ENCODE measurements at places on chromosomes 5 and 9.

GRCh38 chr5:155278532-155278931 lies 265.0 kb downstream of the KIF4B start:
- DNase-seq = peak; percentile 76

DNA sequence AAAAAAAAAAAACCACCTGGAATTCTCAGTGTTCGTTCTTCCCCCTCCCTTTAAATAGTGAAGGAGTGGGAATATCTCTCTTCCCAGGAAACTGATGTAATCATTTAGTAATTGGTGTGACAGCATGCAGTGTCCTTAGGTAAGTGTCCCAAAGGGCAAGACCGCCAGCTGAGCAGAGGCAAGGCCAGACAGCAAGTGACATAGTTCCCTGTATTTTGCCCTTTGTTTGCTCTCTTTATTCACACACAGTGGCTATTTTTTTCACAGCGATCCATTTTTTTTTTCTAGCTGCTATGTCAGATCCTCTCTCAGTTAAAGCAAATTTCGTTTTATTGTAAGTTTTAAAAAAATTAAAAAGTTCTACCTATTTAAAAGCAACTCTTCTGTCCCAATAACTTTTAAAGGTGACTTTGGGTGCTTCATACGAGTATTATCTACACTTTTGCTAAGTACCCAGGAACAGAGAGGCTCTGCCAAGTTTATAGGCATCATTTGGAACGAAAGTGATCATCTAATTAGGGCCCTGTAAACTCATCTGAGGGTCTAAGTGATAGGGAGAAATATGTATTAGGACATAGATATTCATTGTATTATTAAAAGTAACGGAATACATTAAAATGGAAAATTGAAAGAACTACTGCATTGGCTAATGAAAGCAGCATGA lies 98.2 kb upstream of the ALDH1A1 start:
- no peak for DNase-seq

GRCh38 chr5:134240421-134240962 lies 14.6 kb upstream of the PPP2CA start:
- DNase-seq = peak; percentile 77

GRCh38 chr9:82320566-82320965 lies 332.0 kb downstream of the SPATA31D1 start:
- DNase-seq = no peak

- peak; percentile 23 for DNase-seq
These were observed 196.9 kb downstream of the VPS13A start for GRCh38 chr9:77374266-77374665.

GRCh38 chr9:86464242-86464641 lies 110.0 kb upstream of the TUT7 start:
- peak; percentile 3 for DNase-seq

- peak; percentile 48 for DNase-seq
These were observed 99.8 kb downstream of the EFNA5 start for GRCh38 chr5:107570805-107571531.

- DNase-seq = no peak
These were observed 235.6 kb downstream of the RAB3C start for GRCh38 chr5:58818465-58818864.

- no peak for DNase-seq
These were observed 100.6 kb downstream of the LIFR start for GRCh38 chr5:38455796-38456330.

DNA sequence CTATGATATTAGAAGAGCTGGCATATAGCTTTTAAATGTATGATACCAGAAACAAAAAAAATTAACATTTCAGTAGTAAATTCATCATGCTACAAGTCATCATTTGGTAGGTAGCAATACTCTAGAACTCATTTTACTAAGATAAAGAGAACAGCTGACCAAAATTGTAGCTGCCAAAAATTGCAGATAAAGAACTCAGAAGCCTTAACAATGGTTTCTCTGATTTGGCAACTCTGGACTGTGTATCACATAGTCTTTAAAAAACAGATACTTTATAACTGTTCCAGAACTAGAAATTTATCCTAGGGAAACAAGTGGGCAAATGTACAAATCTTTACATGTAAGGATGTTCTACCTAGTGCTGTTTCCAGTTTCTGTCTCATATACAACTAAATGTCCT lies 33.9 kb downstream of the ZFR start:
- no peak for DNase-seq

GRCh38 chr5:174773371-174773770 lies 49.0 kb downstream of the MSX2 start:
- DNase-seq = no peak

GRCh38 chr5:145495741-145496140 lies 339.4 kb downstream of the PRELID2 start:
- DNase-seq = peak; percentile 88

- DNase-seq = no peak
These were observed 561.1 kb downstream of the KCTD16 start for GRCh38 chr5:144731786-144732185.

GRCh38 chr9:33455945-33456344 lies 8.6 kb upstream of the AQP3 start:
- DNase-seq = no peak

GRCh38 chr9:94899464-94900221 lies 173.1 kb downstream of the AOPEP start:
- DNase-seq = no peak

GRCh38 chr5:153256-153655 lies 38.0 kb upstream of the LRRC14B start:
- DNase-seq = peak; percentile 40

DNA sequence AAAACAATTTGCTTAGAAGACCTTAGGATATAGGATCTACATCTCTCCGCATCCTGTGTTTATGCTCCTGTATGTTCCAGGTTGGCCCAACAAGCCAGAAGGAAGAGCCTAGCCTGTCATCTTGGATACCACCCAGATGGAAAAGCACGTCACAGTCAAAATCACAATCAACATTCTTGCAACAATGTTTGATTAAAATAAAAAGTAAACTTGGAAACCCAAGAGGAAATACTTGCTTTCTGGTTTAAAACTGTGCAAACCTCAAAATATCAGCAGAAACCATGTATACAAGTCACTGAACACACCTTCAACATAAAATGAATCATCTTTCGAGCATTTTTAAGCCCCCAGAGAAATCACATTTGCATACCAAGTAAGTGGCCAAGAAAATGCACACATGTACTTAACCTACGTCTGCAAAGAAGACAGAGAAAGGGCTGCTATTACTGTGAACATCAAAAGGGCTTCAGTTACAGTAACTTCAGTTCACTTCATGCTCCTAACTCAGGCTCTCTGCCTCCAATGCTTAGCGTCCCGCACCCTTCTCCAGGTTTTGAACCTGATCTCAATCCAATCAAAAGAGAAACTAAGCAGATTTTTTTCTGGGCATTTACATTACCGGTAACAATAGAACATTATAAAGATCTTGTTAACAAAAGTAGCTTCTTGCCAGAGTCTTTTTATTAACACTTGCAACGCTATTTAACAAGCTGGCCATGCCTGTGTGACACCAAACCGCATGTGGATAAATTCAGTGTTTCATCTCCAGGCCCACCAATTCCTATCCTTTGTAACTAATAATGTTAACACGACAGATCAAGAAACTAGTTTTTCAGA lies 1.3 kb downstream of the ENC1 start:
- peak; percentile 49 for DNase-seq

GRCh38 chr9:136086951-136087740 lies 7.9 kb downstream of the NACC2 start:
- DNase-seq = no peak

- no peak for DNase-seq
These were observed 88.4 kb upstream of the FST start for GRCh38 chr5:53392073-53392472.

DNA sequence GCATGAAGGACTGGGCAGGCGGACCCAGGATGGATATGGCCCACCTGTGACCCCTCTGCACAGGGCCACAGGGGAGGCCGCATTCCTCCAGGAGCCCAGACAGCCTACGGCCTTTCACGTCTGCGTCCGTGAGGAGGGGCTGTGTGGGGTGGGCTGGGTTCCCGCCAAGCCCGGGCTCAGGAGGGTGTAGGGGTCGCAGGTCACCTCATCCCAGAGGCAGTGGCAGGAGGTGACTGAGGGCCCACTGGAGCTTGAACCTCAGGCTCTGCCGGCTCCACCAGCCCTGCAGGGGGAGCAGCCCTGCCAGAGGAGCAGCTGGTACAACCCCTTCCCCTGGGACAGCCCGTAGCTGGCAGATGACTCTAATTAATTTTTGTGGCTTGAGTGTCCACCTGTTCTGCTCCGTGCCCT lies 40.7 kb upstream of the CACNA1B start:
- no peak for DNase-seq

DNA sequence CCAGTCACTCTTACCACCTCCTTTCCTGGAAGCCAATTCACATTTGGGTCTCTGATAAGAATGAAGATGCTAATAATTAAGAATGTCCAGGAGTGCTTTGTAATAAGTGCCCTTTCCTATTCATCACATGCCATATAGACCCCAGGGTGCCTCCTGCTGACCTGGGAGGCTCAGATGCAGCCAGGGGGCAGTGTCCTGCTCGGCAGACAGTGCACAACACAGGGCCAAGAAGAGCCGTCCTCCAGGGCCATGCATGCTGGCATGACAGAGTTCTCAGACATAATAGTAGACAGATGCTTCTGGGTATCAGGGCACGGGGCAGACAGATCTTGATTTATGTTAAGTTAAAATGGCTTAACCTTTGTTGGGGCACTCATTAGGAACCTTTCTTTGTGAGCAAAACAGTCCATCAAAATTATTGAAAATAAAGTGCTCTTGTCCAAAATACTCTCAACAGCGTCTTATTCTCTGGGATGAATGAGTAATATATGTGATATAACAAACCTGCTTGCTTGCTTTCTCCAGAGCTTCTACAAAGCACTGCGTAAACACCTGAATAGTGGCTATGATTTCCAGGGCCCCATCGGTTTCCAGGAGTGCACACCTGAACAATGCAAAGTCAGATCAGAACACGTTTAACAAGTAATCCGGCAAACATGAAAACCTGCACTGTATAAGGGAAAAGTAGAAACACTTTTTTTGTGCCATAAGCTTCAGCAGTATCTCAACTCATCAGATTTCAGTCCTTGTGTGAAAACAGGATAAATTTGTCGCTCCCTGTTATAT lies 192.7 kb downstream of the FANCC start:
- peak; percentile 68 for DNase-seq

DNA sequence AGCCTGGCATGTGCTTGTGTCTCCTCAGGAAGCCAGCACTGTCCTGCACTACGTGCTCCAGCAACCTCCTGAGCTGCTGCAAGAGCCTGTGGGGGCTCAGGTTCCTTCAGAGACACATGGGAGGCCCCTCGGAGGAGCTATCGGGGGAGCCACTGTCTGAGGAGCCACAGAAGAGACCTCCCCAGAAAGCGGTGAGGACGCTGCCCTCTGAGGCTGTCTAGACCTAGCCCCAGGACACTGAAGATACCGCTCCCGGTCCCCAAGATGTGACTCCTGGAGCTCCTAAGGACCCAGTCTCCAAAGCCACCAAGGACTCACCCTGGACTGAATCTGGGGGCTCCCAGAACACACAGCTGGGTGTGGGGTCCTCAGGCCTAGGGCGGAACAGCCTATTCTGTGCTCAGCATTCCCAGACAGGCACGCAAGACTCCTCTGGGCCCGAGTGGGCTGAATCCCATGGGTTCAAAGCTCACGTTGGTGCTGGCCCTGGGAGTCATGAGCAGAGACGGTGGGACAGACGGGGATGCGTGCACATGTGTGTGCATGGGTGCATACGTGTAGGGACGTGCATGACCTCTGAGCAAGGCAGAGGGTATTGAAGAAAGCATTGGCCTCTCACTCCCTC lies 50.0 kb downstream of the HRH2 start:
- DNase-seq = no peak

DNA sequence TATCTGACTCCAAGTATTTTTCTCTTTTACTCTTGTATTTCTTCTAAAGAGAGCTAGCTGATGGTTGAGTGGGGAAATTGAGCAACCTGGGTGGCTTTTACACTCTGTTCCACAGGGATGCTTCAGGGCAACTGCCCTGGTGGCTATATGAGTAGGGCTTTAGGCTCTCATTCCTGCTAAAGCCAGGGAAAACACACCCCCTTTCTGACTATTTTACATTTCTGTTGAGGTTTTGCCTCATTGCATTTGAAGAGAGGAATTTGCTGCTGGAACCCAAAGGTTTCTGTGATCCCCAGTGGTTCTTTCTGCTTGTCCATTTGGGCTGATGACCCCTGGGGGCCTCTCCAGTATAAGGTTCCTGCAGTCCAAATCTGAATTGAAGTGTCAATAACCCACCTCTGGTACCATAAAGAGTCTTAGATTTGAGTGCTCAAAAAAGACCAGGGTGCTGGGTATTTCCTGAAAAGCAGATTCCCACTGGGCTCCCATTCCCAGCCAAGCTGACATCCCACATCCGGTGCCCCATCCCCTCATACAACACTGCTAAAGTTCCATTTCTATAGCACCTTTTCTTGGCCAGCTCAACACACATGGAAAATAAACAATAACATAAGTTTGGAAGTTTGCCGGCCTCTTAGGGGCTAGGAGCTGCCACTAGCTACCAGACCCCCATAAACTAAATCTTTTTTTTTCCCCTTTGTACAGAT lies 59.5 kb downstream of the PAPPA start:
- DNase-seq = no peak

- DNase-seq = no peak
These were observed 178.4 kb downstream of the FANCC start for GRCh38 chr9:95139126-95139525.

DNA sequence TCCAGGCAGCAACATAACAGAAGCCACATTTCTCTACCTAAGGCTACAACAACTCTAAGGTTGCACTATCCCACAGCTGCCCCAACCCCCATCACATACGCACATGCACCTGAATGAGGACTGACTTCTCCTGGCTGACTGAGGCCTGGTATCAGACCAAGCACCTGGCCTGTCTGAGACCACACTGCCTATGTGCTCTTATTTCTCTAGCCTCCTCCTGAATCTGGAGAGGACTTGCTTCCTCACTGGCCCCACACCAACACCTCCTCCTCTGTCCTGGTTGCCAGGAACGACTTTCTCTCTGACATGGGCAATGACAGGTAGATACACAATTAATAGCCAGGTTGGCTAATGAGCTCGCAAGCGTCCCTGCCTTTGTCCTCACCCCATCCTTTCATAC lies 14.9 kb upstream of the VDAC1 start:
- no peak for DNase-seq

GRCh38 chr9:35287987-35288632 lies 126.3 kb downstream of the UNC13B start:
- DNase-seq = peak; percentile 66
